NCI-H2227 treated with DMSO at 0.1 percent for 48 hours (cell line): ENCODE measurements at places on chromosomes 2 and 18.

- DNase-seq = no peak
Observed at GRCh38 chr2:52390651-52391050, 1358.7 kb upstream of the NRXN1 start.

GRCh38 chr2:37875403-37875906 is 49.6 kb upstream of the RMDN2 start:
- DNase-seq = no peak

GRCh38 chr18:21669736-21670285 is 34.8 kb downstream of the ABHD3 start:
- DNase-seq = no peak

DNA sequence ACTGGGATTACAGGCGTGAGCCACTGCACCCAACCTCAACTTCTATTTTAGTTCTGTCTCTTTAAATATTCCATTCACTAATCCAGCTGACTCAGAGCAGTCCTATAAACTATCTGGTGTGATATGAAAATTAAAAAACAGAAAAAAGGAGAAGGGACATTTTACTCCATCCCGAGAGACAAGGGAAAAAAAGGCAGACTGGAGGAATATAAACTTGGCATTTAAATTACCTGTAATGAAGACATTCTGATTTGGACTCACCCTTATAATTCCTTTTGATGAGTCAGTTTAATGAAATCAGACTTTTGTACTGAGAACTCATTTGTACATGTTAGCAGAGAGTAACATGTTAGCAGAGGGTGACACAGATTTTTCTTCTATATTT is 74.8 kb upstream of the RIOK3 start:
- DNase-seq = no peak

DNA sequence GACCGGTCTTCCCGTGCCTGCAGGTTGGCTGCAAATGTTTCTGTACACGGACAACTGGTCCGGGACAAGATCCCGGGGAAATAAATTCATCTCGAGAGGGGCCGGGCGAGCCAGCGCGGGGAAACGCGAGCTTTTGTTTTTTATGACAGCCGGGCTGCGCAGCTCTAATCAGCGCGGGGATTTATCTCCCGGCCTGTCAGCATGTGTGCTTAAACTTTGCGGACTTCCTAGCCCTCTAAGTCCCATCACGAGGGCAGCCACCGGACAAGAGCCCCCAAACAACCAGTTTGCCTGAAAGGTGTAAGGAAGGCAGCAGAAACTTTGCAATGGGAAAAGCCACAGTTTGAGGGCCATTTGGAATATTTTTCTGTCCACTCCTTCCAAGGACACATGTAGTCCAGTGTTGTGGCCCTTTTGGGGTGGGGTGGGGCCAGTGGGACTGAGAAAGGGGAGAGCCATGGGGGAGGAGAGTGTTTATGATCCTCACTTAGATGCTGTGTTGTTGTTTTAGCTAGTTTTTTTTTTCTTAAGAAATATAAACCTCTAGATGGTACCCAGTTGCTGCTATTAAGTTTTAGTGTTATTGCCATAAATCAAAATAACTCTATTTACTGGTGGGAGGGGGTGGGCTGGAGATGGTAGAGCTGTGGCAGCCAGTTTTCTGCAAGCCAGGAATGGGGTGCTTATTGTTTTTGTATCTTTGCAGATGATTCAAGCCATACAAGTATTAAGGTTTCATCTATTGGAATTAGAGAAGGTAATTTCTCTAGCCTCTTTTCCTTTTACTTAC is 6.0 kb downstream of the MEIS1 start:
- DNase-seq = peak; percentile 17

GRCh38 chr2:181723731-181724130 is 43.4 kb upstream of the NEUROD1 start:
- DNase-seq = no peak

- no peak for DNase-seq
Observed at GRCh38 chr2:95260028-95261023, 13.9 kb upstream of the PROM2 start.

- no peak for DNase-seq
Observed at GRCh38 chr2:150126143-150126740, 361.2 kb downstream of the RND3 start.

DNA sequence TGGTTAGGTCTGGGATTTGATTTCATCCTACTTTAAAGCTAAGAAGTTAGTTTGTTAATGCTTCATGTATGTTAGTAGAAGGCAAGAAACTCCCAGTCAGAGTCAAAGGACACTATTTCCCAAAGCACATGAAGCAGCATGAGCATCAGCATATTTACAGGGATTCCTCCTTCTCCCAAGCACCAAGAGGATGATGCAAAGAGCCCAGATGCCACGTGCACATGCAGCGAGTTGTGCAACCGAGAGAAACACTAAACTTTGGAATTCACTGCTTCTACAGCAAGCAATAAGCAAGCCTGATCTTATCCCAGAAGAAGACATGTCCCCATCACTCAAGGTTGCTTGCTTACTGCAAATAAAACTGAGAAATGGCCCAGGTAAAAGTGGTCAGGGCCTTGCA is 32.5 kb downstream of the CPO start:
- DNase-seq = no peak
